ENCODE measurements at places on chromosomes 4 and X. TPM values are rescaled to one million over a fixed set of nuclear protein-coding genes. Genes with fewer than 3 reads are reported as not detected.

The NLRP2B gene
- not detected for total RNA-seq

- no peak for DNase-seq
Observed at GRCh38 chr4:188993871-188994270, 854.6 kb downstream of the TRIML1 start.

DNA sequence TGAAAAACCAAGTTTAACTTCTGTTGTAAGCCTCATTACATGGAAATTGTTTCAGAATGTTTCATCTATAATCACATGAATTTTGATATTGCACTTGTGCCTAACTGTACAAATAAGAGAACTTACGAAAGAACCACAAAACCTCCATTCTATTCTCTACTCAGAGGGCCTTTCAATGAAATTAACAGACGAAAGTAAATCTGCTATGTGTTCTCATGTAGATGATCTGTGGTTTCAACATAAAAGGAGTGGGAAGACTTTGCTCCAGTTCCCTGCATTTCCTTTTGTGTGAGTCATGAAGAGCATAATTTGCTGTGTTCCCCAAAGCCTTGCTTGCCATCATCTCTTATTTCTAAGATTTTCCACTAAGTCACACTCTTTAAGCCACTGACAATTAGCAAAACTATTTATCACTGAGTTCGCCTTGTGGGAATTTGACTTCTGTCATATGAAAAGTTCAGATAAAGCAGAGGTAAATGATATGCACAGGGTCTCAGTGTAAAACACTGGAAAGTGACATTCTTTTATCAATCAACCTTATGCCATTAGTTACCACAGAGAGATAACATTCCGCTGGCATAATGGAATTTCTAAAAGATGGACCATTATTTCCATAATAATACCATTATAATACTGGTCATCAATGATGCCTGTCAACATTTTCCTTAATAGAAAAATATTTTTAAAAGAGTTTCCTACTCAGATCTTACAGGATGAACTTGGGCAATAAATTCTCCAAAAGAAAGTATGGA, 329.8 kb downstream of the NR3C2 start:
- no peak for DNase-seq

DNA sequence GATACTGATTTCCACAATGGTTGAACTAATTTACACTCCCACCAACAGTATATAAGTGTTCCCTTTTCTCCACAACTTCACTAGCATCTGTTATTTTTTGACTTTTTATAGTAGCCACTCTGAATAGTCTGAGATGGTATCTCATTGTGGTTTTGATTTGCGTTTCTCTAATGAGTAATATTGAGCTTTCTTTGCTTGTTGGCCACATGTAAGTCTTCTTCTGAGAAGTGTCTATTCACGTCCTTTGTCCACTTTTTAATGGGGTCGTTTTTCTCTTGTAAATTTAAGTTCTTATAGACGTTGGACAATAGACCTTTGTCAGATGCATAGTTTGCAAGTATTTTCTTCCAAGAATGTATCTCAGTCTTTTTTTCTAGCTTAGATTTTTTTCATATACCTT, 10.0 kb downstream of the FBXW7 start:
- no peak for DNase-seq

DNA sequence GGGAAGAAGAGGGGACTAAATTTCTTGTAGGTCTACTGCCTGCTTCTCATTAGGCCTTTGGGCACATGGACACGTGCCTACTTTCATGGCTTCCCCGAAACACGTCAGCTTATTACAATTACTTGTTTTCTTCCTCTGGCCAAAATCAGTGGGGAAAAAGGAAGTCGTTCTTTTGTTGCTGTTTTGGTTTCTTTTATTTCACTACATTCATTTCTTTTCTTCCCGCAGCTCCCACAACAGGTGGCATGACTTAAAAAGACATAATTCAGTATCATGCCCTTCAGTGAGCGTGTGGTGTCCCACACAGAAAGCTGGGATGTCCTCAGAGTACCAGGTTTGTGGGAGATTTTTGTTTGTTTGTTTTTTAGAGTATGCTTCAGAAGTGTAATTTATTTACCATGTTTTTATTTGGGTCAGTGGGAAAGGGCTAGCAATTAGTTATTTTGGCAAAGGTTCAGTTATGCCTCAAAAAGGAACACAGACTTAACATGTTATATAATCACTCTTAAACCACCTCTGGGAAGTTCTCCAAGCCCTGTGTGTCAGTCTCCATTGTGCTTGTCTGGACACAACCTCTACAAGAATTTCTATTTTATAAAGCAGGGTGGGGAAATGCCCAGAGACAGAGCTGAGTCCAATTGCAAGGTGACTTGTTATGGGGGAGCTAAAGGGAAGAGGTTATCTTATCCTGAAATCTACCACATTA, 44.2 kb upstream of the SPRY1 start:
- DNase-seq: no peak

GRCh38 chrX:110320381-110320987, 2.6 kb upstream of the AMMECR1 start:
- DNase-seq: no peak

- DNase-seq: no peak
Observed at GRCh38 chr4:141899541-141899940, 263.2 kb downstream of the IL15 start.

The EBP gene
- 209 TPM for total RNA-seq

The CENPVL3 gene
- total RNA-seq: 0.27 TPM

The RAB33A gene
- total RNA-seq: 28.4 TPM

GRCh38 chr4:20193141-20193936, 58.4 kb upstream of the SLIT2 start:
- no peak for DNase-seq

DNA sequence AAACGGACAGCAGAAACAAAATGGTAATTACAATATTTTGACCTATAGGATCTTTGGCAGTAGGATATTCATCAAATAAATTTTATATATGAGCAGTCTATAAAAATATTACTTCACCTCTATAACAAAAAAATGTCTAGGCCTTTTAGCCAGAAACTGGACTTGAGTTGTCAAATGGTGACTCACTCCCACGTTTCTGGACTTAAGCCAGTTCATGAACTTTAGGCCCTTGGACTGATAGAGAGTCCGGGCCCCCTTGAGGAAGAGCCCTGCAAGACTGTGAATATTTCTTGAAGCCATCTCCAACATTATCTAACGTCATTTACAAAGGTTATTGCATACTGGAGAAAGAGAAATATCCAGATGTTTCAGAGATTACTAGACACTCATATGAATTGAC, 106.8 kb upstream of the FAM47A start:
- DNase-seq: no peak

GRCh38 chr4:111854494-111855087, 290.7 kb upstream of the FAM241A start:
- no peak for DNase-seq

DNA sequence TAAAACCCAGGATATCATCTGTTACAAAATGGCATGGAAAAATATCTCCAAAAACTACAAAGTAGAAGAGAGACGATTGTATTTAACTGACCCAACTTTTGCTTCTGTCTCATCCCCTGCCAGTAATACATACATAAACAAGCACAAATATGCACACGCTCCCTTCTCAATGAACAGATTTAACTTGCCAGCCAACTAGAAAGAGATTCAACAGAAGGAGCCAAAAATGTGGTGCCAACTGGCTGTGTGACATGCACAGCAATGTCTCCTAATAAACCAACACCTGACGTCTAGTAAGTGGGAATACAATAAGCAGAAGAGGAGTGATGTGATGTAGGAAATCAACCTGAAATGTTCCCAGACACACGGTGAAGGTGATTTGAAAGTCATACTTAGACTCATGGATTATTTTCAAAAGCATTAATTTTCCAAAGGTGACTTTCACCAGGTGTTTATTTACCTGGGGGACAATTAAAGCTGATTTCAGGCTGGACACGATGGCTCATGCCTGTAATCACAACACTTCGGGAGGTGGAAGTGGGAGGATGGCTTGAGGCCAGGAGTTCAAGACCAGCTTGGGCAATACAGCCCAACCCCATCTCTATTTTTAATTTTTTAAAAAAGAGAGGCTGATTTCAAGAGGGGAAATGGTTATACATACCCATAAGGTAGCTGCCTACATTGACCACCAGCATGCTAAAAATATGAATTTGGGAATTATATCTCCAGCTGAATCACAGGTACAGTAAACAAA, 33.7 kb downstream of the SH3RF1 start:
- no peak for DNase-seq

DNA sequence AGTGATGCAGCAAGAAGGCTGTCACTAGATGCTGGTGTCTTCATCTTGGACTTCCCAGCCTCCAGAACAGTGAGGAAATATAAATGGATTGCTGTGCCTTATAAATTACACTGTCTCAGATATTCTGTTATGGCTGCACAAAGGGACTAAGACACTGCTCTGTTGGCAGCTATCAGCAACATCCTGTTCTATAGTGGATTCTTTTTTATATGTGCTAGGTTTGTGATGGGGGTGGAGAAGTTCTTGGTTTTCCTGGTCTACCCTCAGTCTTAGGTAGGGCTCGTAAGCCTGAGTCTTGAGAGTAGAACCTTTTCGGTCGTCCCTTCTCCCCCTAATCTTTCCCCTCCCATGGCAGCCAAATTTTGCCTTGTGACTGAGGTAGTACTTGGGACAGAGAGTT, 17.3 kb downstream of the STIM2 start:
- no peak for DNase-seq

The CT83 gene
- not detected for total RNA-seq

- DNase-seq: no peak
Observed at GRCh38 chrX:130176354-130176776, 4.6 kb downstream of the RAB33A start.

The RASL11B gene
- total RNA-seq: 0.50 TPM

The SMIM31 gene
- total RNA-seq: not detected

DNA sequence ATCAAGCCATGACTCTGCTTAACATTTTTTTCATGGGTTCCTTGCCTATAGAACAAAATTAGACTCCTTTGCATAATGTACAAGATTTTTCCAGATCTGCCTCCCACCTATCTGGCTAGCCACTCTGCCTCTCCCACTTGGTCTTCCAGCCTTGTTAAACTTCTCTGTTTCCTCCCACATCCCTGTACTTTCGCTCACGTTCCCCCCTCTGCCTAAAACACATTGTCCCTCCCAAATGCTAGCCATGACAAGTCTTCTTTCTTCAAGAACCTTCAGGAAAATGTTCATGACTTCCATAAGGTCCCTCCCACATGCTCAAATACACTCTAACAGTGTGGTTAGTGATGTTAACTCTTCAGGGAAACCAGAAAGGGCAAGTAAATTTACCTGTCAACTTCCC, 214.6 kb downstream of the ADGRA3 start:
- no peak for DNase-seq

DNA sequence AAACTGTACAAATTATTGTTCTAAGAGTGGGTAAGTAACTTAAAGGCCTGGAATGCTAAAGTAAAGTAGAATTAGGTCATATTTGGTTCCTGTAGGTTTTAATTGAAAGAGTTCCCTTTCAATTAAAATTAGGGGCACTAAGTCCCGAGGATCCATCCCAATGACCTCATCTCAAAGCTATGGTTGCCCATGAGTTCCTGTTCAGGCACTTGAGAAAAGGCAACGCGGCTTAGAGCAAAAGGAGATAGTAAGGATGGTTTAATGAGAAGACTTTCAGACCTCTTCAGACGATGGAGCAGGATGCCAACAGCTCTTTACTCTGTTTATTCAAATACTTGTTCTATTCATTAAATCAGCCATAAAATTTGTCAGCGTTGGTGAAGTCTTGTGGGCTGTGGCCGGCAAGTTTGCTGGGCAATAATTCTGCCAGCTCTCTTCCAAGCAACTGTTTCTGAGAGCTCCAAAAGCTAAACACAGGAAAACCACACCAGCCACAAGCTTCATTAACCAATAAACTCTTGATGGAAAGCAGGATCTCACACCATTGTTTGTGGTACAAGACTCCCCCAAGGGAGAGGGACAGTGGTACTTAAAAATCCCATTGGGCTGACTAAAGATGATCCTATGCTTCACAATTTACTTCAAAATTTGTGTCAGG, 167.4 kb downstream of the COL4A6 start:
- DNase-seq: no peak

The NEUROG2 gene
- total RNA-seq: not detected

The SH3RF1 gene
- total RNA-seq: 1.1 TPM
